ENCODE measurements at places on chromosomes 2 and 18.
A peak's percentile ranks its signal among the peaks of the same experiment; 100 is the strongest.

DNA sequence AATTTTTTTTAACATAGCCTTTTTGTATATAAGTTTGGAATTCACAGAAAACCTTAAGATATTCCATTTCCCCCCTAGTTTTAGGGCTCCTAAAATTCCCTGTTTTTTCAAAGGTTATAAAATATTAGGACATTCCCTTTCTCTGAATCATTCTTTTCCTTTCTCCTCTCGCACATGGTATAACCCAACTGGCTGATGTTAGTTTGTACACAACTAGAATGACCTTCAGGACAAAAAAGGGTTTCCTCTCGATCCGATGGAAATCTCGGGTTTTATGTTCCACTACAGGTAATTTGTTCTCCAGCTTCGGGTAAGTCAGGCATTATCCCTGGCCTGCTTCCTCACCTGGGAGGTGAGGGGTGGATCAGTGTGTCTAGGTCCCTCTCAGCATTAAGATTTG, 215.1 kb downstream of the LDLRAD4 start:
- DNase-seq: no peak

- no peak for DNase-seq
These were observed 2.7 kb upstream of the HSBP1L1 start for GRCh38 chr18:79961527-79962291.

- no peak for DNase-seq
These were observed 161.1 kb upstream of the EPB41L3 start for GRCh38 chr18:5704847-5705246.

DNA sequence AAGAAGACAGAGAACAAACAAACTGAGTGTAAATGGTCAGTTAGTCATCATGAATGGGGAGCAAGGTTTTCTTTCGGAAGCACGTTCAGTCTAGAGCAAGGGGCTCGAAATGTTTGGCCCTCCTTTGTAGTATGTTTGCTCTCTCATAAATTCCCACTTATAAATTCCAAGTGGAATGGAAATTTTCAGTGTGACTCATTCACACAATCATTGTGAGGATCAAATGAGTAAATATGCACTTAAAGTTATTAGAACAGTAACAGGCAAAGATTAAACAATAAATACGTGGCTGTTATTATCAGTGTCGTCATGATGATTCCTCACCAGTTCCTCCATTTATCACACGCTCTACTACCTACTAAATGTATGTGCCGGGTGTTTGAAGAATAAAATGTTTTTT, 10.5 kb downstream of the CNGA3 start:
- peak; percentile 59 for DNase-seq

DNA sequence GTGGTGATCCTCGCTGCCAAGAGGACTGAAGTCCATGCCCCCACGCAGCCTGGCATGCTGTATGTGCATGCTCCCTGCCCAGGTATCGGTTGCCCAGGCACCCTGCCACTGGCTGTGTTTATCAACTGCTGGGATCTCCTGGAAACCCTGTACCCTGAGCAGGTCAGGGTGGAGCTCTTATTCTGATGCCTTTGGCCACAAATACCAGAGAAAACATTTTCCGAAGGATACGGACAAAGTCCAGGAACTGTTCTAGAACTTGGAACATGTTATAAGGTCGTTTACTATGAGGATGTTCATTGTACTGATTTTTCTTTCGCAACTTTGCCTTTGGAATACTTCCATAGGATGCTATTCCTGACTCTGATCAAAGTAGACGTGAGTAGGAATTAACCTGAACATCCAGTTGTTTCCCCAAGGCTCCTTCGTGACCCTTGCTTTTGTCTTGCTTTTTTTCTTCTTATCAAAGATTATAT, 55.2 kb downstream of the TMEM17 start:
- DNase-seq: no peak

DNA sequence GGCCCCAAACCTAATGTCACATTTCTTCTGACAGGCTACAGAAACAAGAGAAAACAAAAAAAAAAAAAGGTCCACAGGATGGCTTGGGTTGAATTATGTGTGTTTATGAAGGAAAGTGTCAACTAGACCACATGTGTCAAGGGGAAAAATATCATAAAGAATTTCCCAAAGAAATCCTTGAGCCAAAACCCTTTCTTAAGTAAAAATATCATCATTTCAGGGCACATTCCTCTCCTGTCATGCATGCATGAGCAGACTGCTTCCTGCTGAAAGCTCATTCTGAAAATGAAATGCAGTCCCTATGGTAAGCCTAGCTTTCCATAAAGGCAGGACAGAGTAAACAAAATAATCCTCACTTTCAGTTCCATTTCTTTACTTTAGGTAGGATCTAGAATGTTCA, 85.7 kb upstream of the RBBP8 start:
- DNase-seq: peak; percentile 57

GRCh38 chr2:191031256-191031655, 17.3 kb upstream of the STAT1 start:
- no peak for DNase-seq

DNA sequence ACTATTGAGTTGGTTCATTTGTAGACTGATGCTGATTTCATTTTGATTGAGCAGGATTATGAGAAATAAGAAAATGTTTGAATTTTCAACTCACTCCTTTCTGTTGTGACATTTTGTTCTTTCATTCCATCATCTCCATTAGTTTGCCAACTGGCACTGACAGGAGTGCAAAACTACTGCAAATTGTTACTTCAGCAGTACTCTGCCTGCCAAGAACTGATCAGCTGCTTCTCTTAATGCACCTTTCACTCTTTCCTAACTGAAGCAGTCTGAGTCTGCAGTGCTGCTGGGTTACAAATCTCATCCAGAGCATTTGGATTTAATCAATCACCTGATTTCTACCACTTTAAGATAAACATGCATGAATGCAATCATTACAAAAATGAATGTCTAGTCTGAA, 70.9 kb downstream of the TMEFF2 start:
- DNase-seq: peak; percentile 46

DNA sequence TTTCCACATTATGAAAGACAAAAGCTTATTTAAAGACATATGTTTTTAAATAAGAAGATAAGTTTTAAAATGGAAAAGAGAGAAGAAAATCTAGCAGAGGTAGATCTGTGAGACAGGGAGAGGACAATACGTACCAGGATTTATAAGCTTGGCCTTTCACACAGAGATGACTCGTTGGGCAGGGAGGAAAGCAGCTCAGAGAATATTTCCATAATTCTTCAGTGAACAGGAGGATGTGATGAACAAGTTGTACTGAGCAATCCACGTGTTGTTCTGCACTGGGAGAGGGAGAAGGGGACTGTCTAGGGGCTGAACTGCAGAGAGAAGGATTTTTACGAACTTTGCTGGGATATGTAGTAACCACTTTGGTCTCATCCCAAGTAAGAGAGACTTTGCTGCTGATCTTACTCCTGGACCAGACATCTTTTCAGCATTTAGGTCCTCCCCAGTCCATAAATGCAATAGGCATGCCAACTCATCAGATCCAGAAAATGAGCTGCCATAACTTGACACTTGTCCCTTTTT, 162.5 kb upstream of the SETBP1 start:
- no peak for DNase-seq

DNA sequence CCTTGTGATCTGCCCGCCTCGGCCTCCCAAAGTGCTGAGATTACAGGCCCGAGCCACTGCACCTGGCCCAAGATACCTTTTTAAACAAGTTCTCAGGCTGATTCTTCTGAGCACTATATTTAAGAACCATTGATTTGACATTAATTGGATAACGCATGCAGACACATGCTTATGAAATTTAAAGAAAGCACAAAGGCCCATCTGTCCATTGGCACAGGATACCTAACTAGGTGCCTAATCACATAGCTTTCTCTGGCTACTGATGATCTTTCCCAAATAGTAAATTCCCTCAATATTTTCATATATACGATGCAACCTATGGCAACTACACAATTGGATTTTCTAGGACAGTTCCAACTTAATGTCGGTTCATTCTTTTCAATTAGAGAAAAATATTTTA, 62.5 kb upstream of the STAM2 start:
- DNase-seq: no peak

DNA sequence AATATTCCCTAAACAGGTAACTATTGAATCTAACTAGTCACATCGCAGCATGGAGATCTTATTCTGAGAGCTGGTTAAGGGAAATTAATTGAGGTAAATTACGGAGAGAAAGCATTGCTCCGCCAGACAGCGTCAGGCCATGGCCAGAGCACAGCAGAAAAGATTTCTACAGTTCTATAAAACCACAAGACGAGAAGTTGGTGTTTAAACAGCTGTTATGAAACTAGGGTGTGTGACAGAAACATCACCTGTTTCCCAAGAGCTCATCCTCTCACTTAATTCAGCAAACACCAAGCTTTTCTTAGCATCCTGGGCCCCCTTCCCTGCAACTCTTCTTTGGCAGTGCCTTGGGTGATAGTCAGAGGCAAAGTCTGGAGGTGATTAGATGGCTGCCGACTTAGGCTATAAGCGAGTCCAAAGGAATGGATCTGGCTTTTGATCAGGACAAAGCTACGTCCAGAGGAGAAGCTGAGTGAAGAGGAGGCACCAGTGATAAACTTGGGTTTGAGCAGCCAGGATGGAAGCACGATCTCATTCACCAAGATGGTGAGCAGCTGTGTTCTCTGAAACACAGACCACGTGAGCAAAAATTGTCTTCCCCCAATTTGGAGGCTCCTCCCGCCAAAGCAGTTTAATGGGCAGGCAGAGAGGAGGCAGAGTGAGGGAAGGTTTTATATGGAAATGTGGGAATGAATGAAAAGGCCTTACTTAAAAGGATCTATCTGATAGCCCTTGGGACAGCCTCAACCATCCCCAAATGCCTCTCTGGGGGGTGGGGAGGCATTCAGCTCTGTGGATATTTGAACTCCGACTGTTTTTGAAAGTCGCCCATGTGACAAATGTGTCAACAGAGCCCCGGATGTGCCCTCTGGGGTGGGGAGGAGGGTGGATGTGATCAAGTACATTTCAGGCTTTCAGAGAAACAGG, 57.8 kb downstream of the PKDCC start:
- no peak for DNase-seq

DNA sequence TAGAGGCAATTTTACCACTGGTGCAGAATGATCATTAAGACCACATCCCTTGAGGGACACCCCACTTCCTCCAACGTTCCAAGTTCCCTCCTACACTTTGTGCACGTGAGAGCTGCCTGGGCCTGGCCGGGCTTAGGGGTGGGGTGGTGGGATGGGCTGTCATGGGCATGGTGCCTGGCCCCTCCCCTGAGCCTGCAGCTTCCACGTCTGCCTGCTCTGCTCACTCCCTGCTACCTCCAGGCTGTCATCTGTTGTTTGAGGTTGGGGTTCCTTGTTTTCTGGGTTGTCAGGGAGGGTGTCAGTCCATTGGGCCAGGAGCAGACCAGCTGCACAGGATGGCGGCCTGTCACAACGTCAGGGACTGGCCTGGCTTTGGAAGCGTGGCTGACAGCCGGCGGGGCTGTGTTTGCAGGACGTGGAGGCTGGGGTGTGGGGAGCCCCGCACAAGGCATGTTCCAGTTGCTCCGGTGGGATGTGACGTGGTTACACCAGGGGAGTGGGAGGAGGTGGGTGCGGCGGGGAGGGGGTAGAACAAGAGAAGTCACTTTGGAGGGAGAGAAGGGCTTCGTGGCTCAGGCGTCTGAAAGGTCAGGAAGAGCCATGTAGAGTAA, 72.3 kb downstream of the RTP5 start:
- no peak for DNase-seq

GRCh38 chr2:62565309-62565908, 59.4 kb upstream of the TMEM17 start:
- no peak for DNase-seq

DNA sequence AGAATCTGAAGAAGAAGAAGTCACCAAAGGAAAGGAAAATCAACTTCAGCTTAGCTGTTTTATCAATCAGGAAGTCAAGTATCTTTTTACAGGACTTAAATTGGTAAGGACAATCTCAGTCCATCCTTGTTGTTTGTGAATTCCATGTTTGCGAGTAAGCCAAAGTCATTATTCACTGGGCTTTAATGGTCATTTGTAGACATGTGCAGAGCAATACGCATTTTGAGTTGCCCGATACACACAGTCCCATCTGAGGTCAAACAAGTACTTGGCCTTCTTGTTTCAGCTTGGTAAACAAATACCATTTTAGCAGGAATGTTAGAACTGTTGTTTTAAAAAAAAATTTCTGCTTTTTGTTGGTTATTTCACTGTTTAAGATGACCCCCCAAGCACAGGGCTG, 40.9 kb downstream of the USP14 start:
- no peak for DNase-seq

- no peak for DNase-seq
These were observed 694 bp downstream of the THSD7B start for GRCh38 chr2:136766073-136766404.

- no peak for DNase-seq
These were observed 24.9 kb downstream of the ASAP2 start for GRCh38 chr2:9231291-9232165.

- DNase-seq: peak; percentile 57
These were observed 97.9 kb upstream of the DLX2 start for GRCh38 chr2:172200495-172201085.

- no peak for DNase-seq
These were observed 47.5 kb upstream of the DARS1 start for GRCh38 chr2:136032817-136033535.

GRCh38 chr2:177724398-177725287, 332.1 kb downstream of the AGPS start:
- peak; percentile 75 for DNase-seq

GRCh38 chr2:10326151-10326616, 23.5 kb downstream of the HPCAL1 start:
- DNase-seq: no peak

DNA sequence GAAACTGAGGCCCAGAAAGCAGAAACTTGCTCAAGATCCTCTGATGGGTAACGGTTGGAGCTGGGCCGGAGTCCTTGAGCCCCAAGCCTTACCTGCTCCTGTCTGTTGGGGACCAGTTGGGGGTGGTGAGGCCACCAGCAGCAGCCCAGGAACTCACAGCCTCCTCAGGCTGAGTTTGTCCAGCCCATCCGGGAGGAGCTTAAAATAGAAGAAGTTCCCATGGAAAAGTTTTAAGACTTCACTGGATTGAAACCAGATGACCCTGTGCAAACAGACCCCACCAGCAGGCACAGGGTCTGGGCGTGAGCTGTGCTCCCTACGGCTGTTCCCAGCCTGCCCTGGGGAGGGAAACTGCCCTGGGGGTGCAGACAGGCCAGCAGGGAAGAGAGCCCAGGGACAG, 40.6 kb upstream of the FOSL2 start:
- DNase-seq: no peak

DNA sequence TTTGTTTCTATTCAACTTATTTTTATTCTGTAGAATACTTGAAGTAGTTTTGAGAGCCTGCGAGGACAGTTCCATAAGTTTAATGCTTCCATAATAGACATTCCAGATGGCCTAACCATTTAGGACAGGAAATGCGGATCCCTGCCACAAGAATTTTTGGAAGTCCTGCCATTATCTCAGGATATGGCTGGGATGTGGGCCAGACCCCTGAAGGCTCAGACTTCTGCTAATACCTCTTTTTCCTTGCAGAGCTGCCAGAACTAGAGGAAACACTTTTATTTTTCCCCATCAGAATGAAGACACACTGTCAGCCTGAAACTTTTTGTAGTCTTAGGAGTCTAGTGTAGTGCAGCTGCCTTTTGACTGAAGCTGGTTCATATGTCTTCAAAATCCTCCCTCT, 806.5 kb downstream of the TDRD15 start:
- DNase-seq: no peak

Measured in astrocyte of the hippocampus (primary cell).